ENCODE measurements at places on chromosomes 16 and 17.

- no peak for DNase-seq
Measured at GRCh38 chr17:45977976-45978626, 20.9 kb upstream of the STH start.

DNA sequence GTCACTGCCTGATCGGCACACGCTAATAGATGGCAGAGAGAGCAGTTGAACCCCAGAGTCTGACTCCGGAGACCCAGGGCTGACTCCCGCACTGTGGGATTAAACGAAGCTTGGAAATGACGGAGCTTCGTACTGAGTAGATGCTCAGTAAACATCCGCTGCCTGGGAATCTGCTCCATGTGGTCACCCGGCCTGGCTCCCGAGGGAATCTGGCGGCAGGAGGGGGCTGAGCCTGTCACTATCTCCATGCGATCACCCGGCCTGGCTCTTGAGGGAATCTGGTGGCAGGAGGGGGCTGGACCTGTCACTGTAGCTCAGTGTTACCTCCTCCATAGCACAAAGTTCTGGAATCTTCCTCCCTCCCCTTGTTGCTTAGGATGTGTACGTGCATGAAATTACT, 139.7 kb upstream of the CIBAR2 start:
- no peak for DNase-seq

DNA sequence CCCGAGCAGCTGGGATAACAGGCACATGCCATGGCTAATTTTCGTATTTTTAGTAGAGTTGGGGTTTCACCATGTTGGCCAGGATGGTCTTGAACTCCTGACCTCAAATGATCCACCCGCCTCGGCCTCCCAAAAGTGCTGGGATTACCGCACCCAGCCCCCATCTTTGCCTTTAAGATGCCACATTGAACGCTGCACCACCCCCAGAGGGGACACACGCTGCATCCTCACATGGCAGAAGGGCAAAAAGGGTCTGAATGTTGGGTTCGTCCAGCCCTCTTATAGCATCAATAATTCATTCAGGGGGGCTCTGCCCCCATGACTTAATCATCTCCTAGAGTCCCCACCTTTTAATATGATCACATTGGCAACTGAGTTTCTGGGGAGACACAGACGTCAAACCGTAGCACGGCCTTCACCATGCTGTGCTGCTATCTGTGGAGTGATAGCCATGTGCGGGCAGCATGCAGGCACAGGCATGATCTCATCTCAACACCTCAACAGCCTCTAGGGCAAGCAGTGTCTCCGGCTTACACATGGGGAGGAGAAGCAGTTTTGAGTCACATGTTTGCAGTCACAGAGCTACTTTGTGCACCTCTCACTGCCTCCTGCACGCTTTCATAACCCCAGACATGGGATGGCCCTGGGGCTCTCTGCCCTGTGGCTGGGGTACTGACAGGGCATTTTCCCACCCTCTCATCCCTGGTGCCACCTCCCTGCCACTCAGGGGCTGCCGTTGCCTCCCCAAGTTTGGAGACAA, 30.0 kb downstream of the IL21R start:
- DNase-seq = peak; percentile 3

DNA sequence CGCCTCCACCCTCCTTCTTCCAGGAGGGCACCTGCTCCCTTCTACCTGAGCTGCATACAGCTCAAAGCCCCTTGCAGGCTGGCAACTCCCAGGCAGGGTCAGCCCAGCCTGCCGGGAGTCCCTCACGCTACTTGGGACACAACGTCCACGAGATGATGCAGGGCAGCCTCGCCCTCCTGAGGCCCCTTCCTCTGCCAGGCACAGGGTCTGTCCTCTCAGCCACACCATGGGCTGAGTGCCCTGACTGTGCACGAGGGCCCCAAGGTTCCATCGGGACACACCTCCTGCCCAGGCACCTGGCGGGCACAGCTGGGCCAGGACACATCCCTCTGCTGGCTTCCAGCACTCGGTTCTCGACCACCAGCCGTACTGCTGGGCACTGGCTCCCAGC, 30.9 kb upstream of the ZC3H18 start:
- no peak for DNase-seq

DNA sequence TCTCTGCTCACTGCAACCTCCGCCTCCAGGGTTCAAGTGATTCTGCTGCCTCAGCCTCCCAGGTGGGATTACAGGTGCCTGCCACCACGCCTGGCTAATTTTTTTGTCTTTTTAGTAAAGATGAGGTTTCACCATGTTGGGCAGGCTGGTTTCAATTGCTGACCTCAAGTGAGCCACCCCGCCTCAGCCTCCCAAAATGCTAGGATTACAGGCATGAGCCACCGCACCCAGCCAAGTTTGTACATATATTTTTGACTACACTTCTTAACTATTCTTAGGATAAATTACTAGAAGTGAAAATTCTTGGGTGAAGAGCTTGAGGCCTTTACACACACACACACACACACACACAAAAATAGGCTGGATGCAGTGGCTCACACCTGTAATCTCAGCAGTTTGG, 1.4 kb upstream of the ITGAM start:
- DNase-seq = no peak

DNA sequence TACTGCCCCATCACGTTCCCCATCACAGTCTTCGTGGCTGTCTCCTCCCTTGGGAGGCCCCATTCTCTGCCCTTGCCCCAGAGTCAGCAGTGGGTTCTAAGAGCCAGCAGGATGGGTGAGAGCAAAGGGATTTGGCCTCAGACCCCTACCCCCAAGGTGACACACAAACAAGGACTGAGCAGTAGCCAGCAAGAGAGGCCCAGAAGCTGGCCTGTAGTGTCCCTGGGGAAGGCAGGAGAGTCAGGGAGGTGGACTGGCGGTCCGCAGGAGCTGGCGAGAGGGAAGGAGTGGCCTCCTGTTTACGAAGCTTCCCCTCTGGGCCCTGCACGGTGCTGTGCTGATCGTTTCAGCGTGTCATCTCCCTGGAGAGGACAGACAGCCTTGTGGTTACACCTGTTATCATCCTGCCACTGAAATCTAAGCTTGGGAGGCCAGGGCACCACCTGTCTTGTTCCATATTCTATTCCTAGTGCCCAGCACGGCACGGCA, 8.4 kb downstream of the WDR81 start:
- DNase-seq = no peak

DNA sequence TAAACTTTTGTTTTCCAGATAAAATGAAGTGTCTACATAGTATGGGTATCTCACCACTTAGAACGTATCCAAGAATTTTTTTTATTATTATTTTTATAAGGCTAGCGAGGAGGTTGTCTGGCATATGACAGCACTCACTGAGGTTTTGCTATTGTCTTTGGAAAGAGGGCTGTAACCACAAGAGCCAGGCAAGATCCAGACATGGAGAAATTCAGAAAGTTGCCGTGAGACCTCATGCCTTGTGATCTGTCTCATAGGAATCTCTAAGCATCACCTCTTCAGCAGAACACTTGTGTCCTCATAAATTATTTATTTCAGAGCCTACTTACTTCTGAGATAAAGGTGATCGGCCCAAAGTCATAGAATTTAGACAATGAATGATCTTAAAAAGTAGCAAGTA, 410.8 kb downstream of the CDH11 start:
- DNase-seq = no peak

All from stimulated activated CD4-positive, alpha-beta T cell treated with anti-CD3 and anti-CD28 coated beads, Interleukin-4, amount 100 ng/mL, for 24 hours (primary cell).